OCI-M1 (cell line): ENCODE measurements at places on chromosomes 11 and 22.

GRCh38 chr11:59062602-59063529 lies 23.2 kb upstream of the GLYATL1B start:
- no peak for DNase-seq

DNA sequence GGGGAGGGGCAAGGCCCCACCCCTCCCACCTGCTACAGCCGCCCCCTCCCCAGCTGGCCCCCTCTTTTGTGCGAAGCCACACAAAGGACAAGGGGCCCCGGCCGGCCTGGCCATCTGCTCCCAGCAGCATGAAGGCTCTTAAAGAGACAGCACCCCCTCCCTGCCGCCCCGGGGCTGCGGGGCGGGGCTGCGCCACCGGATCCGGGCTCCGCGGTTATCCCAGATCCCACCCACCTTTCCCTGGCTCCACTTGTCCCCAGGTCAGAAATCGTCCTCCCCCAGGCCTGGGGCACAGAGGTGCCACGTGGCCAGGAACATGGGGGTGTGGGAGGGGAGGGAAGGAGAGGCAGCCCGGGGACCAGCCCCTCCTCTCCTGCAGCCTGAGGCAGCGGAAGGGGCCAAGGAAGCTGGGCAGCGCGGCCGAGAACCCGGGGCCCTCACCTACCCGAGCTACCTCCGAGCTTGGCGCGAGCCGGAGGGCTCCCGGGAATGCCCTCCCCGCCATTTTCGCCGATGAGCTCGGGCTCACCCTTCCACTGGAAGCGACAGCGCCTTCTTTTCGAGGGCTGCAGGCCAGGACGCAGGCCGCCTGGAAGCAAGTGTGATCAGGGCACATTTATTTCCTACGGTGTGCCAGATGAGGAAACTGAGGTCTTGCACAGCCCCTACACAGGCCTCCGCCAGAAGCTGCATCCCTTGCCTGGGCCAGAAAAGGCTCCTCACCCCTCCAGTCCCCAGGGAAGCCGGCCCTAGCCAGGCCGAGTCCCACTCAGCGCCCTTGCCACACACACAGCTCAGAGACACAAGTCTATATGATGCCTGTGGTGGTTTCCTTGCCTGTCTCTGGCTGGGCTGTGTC lies 2.5 kb upstream of the RCOR2 start:
- no peak for DNase-seq

DNA sequence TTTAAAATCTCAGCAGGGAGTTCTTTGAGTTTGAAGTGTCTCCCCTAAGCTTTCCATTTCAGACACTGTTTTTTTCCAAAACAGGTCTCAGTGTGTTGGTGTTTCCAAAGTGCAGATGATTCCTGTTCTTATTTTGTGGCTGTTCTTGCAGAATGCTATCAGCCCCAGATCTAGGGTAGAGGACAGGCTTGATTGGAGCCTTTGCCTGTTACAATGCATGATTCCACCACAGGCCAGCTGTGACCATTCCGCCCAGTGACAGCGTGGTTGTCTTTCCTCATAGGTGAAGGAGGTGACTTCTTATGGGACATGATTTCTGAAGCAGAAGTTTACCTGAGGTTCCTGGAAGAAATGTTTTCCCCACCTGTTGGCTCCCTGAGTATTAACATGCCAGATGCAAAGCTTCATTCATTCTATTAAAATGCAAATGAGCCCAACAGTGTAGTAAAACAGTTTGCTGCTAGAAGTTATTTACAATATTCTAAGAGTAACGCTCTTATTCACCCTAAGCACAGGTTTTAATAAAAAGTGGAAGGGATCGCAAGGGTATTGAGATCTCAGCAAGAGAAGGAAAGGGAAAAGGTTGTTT lies 36.9 kb upstream of the BIRC3 start:
- DNase-seq: no peak

DNA sequence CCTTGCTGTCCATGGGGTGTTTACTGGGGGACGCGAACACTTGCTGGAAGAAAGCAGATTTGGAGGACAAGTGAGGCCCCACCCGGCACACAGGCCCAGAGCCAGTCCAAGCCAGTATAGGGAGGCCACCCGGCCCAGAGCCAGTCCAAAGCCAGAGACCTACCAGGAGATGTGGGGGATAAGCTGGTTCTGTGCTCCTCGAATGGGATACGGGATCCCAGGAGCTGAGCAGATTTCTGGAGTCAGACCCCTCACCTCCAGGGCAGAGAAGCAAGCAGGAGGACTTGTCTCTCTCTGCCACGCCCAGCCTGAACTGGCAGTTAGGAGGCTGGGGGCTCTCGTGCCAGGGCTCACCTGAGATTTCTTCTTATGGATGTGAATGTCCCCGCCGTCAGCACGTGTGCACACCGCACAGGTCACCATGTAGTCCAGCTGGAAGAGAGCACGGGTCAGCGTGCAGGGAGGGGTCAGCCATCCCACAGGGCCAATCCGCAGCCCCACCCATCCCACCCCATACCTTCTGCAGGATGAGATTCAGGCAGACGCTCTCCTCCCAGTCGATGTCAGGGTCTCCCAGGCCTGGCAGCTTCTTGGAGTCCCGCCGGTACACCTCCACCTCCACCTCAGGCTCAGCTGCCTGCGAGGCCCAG lies 35.3 kb downstream of the KIAA0930 start:
- no peak for DNase-seq

DNA sequence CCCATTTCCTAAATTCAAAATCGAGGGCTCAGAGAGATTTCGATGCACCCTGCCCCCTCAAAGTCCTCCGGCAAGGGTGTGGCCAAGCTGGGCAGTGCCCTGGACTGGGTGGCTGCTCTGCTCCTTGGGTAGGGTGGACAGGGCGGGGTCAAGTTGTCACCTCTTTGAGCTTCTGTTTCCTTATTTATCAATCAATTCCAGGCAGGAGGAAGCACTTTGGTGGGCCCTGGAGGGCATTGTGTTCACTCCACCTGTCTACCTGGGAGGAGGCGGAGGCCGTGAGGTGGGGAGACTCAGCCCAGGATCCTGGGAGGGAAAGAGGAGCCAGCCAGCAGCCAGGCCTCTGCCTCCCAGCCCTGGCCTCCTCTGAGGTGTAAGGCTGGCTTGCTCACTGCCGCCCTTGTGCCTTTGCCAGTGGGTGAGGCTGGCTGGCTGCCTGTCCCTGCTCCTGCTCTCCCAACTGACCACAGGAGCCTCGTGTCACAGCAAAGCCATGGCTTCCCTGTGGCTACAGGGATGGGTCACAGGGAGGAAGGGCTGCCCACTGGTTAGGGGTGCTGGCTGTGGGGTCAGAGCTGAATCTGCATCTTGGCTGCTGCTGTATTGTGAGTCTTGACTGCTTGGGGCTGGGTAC lies 25.5 kb upstream of the SHISAL1 start:
- no peak for DNase-seq

GRCh38 chr11:104146421-104146820 lies 17.5 kb downstream of the PDGFD start:
- no peak for DNase-seq

GRCh38 chr11:67287355-67288197 lies 1.5 kb upstream of the ANKRD13D start:
- DNase-seq: no peak

- peak; percentile 83 for DNase-seq
Measured at GRCh38 chr11:119373921-119374631, 7.4 kb downstream of the USP2 start.

DNA sequence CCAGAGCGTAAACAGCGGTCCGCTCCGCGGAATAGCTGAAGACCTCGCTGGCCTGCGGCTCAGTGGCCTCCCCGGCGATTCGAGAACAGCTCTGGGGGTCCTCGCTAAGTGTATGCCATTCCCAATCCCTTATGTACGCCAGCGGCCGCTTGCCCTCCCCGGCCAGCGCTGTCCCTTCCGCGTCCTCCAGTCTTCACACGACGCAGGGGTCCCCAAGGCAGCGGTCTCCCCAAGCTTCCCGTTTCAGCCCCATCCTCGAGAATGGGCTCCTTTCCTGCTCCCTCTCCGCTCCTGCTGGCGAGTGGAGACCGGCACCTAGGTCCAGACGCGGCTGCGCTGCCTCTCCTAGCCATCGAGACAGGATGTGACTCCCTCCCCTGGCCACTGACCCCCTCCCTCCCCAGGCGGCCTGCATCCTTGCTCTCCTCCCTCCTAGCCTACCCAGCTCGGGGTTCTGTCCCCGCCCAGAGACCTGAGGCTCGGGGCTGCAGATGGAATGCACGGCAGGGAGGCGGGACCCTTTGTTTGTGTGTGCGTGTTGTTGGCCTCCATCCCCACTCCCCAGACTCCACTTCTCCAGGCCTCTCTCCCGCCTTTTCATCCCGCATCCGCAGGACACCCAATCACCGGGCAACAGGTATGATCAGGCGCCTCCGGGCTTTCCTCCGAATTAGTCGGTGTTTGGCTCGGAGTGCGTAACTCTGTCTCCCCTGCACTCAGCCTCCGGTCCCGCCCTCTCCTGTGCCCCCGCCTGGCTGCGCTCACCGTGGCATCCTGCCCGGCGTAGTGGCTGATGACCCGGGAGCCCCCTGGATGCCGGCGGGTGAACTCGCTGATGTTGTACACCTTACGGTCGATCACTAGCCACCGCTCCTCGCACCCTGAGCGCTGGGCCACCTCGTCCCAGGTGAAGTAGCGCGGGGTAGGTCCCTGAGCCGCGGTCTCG lies 740 bp downstream of the FADS1 start:
- DNase-seq: peak; percentile 73

- no peak for DNase-seq
Measured at GRCh38 chr22:40605761-40606160, 30.8 kb downstream of the MRTFA start.

DNA sequence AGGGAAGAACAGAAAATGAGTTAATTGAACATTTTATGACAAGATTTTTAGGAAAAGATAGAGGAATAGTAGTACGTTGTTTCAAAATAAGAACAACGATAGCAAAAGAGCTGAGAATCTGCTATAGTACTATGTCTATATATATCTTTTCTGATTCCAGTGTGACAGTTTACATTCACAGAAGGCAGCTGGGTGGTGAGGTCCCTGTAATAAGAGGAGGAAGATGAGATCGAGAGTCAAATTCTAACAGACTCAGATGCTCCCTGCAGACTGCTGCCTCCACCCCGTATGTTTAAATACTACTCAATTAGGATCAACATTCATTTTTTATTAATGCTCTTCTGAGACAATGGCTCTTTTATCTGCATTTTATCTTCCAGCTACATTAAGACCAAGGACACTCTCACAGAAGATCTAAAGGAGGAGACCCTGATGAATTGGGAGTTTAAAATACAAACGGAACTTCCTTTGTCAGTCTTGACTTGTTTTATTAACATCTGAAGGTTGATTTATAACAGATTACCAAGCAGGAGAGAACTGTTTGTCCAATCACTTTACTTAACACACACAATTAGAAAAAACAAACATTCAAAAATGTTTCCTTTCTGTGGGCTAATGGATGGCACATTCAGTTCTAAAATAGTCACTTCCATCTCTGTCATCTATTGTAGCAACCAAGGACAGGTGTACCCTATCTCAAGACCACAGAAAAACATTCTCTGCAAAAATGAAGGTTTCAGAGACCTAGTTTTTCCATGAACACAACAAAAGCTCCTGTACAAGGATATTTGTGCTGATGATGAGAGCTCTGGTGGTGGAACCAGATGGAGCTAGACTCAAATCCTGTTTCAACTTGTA lies 240.2 kb downstream of the CADM1 start:
- no peak for DNase-seq

GRCh38 chr11:1471736-1472135 lies 14.8 kb downstream of the MOB2 start:
- no peak for DNase-seq

DNA sequence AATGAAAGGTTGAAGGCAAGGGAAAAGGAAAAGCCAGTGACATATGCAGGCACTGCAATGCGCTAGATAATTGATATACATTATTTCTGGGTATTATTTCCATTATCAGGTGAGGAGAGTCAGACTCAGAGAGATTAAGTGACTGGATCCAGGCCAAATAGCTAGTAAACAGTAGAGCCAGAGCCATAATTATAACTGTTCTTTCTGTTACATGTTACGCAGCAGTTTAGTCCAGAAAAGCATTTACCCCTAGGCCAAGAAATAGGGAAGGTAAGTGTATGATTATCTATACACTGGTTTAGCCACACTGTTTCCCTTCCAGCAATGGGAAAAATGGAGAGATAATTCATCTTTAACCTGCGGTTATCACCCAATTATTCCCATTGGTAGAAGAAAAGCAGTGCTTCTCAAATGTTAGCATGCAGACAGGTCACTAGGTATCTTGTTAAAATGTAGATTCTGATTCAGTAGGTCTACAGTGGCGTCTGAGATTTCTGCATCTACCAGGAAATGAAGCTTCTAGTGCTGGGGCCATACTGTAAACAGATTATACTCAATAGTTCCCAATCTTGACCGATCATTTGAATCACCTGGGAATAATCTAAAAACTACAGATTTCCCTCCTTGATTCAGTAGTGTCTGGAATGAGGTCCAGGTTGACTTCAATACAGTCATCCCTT lies 69.4 kb downstream of the RBFOX2 start:
- DNase-seq: no peak

- no peak for DNase-seq
Measured at GRCh38 chr11:26688701-26689100, 33.2 kb downstream of the SLC5A12 start.

DNA sequence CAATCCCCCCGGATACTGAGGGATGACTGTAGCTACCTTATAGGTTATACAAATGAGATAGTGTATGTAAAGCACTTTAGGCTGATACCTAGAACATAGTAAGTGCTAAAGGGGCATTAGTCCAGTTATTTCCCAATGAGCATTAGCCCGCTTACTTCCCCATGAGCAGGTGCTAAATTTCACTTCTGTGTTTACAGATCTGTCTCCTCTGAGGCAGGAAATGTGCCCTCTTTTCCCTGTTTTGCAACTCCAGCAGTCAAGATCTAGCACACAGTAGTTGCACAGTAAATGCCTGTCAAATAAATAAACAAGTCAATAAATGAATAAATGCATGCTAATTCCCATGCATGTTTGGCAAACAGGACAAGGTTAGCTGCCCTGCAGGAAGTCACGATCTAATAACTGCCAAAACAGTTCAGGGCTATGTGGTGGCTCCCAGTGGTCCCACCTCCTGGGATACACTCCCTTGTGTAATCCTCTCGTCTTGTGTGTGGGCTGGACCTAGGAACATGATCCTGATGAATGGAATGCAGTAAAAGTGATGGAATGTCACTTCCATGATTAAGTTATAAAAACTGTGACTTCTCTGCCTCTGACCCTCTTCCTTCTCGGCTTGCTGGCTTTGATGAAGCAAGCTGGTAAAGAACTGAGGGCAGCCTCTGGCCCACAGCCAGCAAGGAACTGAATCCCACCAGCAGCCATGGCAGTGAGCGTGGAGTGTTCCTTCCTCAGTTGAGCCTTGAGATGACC lies 459.0 kb downstream of the SOX6 start:
- no peak for DNase-seq

DNA sequence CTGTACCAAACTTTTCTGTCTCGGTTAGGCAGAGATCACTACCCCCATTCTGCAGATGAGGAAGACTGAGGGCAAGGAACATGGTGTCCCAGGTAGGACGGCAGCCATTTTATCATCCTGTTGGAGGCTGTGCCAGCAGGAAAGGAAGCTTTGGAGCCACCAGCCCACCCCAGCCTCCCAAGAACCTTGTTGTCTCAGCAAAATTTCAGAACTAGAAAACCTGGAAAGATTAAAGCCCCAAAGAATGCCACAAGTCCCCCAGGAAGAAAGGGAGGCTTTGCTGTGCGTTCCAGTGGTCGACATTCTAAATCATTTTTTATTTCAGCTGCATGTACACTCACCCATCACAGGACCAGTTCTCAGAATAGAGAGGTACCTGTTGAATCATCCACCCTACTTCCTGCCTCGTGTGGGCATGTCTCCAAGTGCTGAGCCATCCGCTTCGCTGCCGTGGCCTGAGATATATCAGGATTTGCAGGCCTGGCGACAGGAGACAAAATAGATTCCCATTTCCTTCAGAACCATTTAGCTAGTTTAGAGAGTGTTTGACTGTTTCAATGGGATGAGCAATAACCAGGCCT lies 13.0 kb upstream of the EIF3D start:
- peak; percentile 23 for DNase-seq
